ENCODE measurements at places on chromosomes 11 and 22.

DNA sequence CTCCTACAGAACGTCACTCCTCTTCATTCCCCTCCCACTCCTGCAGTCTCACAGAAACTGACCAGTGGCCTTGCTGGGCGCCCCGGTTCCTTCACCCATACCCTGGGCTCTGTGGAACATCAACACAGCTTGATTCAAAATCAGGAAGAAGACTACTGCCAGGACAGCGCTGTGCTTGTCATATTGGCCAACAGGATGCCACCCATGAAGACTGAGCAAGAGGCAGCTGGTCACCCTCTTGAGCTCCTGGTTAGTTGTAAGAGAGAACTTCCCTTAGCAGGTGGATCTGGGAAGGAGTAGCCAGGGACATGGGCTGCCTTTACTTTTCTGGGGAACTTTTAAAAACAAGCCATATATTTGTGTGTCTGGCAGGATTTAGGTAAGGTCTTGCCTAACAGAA, 110.4 kb upstream of the TIMP3 start:
- no peak for DNase-seq

GRCh38 chr22:25953919-25954318, 211.9 kb downstream of the MYO18B start:
- DNase-seq = no peak

DNA sequence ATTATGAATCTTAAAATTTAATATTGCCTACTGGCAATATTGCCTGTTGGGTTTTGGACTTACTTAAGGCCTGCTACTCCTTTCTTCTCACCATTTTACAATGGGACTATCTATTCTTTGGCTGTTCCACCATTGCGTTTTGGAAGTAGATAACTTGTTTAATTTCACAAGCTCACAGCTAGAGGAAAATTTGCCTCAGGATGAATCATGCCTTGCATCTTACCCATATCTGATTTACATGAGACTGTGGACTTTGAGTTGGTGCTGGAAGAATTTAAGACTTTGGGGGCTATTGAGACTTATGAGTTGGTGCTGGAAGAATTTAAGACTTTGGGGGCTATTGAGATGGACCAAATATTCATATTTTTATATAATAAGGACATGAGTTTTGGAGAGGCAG, 662.6 kb downstream of the METTL15 start:
- DNase-seq = no peak

DNA sequence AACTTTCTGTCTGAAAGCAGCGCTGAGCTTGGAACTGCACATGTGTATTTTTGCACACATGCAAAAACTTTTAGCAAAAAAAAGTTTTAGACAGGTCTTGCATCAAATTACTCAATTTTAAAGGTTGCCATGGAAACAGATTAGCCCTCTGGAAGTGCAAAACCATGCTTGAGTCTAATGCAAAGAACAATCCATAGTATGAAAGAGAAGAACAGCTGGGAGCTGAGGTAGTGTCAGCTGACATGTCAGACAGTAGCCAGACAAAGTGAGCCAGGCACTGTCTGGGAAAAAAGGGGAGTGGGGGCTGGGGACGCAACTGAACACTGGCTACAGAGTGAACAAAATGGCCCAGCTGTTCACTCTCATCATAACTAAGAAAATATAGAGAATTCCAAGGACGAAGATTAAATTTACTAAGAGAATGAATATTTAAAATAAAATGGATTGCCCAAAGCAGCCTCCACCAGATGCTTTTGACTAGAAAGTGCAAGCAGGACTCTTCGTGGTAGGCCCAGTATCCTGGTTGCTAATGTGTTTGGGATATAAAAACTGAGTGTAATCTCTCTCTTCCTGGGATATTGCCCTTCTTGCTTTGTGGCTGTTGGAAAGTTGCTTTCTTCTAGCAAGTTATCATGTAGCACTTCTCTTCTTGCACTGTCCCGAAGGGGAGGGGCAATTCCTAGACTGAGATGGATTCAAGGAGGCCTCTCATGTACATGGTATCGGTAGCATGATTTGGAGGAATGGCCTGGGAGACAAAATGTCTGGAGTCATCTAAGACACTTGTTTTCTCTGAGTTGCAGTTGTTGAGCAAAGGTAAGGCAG, 434.1 kb upstream of the FAT3 start:
- DNase-seq = no peak

DNA sequence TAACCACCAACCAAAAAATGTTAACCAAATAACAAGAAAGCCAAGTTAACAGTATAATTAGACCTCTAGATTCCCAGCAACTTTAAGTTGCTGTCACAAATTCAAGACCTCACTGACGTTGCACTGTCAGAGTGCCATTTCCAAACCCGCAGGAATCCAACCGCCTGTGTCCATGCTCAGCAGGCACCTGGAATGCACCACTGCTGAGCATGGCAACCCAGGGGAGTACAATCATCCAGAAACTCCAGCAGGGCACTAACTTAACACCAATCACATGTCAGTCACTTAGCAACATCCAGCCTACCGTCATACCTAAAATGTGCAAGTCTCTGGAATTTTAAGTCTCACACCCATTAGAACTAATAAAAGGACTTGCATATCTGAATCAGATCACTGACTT, 48.8 kb downstream of the SMCO4 start:
- DNase-seq = no peak

DNA sequence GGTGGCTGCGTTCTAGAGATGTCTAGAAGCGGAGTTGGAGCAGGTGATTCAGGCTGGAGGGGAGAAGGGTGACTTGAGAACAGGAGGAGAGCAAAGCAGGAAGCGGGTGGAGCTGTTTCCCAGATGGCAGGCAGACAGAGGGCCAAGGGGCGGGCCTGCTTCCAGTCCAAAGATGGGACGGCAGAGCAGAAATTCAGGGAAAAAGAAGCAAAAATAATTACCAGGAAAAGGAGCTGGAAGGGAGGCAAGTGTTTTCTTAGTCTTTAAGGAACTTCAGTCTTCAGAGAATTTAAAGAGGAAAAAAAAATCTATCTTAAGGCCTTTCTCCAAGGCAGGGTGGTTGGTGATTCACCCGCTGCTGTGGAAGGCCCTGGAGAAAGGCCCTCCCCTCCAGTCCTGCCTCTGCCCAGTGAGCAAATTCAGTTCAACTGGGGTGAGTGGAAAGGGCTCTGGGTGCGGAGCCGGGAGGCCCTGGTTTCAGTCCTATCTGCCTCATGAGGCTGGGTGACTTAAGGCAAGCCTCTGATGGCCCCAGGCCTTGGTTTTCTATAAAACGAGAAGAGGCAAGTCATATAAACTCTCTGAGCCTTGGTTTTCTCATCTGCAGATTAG, 4.5 kb upstream of the CREB3L1 start:
- no peak for DNase-seq

- peak; percentile 17 for DNase-seq
Observed at GRCh38 chr11:67534070-67534679, 10.9 kb upstream of the CABP2 start.

GRCh38 chr11:83070731-83071566, 748 bp downstream of the RAB30 start:
- peak; percentile 32 for DNase-seq

DNA sequence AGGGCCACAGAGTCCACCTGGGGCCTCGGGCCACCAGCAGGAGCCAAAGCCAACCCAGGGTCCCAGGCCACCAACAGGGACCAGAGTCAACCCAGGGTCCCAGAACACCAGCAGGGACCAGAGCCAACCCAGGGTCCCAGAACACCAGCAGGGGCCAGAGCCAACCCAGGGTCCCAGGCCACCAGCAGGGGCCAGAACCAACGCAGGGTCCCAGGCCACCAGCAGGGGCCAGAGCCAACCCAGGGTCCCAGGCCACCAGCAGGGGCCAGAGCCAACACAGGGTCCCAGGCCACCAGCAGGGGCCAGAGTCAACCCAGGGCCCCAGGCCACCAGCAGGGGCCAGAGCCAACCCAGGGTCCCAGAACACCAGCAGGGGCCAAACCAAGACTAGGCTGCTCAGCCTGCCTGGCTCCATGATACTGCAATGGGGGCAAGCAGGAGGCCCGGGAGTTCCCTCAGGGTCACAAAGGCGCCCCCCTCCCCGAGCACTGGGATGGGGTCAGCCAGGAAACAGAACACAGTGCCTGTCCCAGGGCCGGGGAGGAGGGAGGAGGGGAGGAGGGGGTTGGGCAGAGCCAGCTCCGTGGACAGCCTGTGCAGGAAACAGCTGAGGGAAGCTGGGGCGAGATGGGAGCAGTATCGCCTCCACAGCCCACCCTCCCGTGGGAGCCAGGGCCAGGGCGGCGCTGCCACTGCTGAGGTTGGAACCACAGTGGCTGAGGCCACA, 62.0 kb upstream of the PRR5 start:
- peak; percentile 57 for DNase-seq

DNA sequence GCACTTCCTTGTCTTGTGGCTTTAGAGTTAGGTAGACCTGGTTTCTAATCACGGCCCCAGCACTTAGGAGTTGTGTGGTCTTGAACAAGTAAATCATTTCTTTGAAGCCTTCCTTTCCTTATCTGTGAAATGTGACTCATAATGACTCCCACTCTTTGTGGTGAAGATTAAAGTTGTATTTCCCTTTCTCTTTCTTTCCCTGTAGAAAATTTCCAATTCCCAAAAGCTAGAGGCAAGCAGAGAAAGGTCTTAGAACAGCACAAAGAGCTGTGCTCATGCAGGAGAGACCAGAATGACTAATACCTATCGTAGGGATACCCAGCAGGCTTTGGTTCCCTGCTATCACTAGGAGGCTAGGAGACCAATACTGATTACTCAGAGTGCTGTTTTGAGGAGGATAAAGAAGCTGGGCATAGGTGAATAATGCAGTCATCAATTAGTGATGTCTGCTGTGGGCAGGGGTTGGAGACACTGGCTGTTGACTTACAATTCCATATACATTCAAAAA, 270.7 kb upstream of the SYN3 start:
- peak; percentile 17 for DNase-seq

DNA sequence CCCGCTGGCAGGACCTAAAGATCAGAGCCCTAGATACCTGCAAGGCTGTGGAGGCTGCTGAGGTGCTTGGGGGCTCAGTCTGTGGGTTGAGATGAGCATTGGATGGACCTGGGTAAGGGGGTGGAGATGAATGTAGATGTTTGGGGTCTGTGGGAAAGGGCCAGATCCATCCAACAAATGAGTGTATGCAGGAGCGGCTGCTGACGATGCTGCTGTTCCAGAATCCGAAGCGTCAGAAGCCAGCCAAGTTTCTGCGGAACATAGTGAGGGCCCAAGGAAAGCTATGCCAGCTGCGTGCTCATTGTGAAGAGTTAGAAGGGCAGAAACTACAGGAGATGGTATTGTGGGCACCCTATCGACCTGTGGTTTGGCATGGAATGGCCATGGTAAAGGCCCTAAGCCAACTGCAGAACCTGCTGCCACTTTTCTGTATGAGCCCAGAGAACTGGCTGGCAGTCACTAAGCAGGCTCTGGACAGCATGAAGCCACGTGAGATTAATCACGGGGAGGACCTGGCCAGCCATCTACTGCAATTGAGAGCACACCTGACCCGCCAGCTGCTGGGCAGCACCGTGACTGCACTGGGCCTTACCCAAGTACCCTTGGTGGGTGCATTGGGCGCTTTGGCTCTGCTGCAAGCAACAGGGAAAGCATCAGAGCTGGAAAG, 36.6 kb downstream of the RRP8 start:
- DNase-seq = no peak

DNA sequence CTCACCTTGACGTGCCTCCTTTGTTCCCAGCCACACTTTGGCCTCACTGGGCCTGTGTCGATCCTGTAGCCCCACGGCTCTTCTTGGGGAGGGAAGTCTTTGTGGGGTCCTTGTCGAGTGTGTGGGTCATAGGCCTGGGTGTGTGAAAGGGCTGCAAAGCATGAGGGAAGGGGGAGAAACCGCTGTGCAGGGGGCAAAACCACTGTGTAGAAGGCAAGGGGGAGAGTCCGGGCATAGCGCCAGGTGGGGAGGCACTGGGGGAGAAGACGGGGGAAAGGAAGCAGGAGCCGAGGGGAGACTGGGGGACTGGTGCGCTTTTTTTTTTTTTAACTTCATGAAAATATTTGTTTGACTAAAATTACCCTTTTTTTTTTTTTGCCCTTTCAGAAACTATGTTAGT, 65.1 kb upstream of the RASD2 start:
- DNase-seq = peak; percentile 64

DNA sequence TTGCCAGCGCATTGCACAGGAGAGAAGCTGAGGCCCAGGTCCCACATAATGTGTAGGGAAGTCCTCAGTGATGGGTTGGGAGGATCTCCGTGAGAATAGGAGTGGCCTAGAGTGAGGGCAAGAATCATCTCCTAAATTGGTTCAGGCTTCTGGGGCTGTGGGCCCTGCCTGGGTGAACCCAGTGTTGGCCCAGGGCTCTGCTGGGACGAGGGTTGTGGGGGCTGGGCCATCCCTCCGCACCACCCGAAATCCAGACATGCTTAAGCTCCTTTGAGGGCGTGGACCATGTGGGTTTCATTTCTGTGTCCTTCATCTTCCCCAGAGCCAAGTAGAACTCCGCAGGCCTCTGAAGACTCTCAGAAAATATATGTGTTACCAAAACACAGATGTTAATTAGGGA, 3.7 kb downstream of the MICALL1 start:
- no peak for DNase-seq

Data from hematopoietic multipotent progenitor cell treated with erythropoietin and hydrocortisone succinate and interleukin-3 and kit ligand, for 4 days (in vitro differentiated cells).